ENCODE measurements at places on chromosomes 4 and X.

DNA sequence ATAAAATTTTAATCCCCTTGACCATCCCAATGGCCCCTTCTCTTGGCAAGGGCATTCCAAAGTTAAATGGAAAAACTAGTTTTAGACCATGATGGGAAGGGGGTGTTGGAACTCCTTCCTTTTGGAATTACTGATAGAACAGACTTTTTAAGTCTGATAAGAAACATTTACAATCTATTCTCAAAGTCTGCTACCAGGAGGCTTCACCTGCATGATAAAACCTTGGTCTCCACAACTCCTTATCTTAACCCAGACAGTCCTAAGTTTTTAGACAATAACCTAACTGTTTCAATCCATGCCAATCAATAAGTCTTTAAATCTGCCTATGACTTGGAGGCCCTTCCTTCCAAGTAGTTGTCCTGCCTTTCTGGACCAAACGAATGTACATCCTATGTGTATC lies 63.9 kb upstream of the PGRMC2 start:
- DNase-seq: no peak

GRCh38 chr4:120056246-120056645 lies 10.4 kb downstream of the MAD2L1 start:
- DNase-seq: peak; percentile 54

DNA sequence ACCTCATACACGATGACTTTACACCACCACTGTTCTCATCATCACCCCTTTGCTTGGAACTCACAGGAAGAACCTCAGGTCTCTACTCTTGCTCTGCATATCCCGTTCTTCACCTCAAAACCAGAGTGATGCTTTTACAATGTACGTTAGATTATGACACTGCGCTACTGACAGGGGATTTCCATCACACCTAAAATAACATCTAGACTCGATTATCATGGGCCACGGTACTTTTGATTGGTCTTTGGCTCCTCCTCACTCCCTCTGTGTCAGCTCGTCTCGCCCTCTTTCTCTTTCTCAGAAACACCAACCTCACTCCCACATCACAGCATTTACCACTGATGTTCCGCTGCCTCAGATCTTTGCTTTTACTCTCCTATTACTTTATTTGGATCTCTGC lies 172.4 kb downstream of the TLL1 start:
- no peak for DNase-seq

- no peak for DNase-seq
Measured at GRCh38 chr4:52263607-52264006, 212.5 kb downstream of the SPATA18 start.

GRCh38 chrX:9312922-9313867 lies 151.7 kb upstream of the TBL1X start:
- peak; percentile 54 for DNase-seq

- peak; percentile 76 for DNase-seq
Measured at GRCh38 chr4:54315561-54316538, 86.8 kb downstream of the PDGFRA start.

- no peak for DNase-seq
Measured at GRCh38 chrX:133590703-133591505, 175.6 kb upstream of the GPC4 start.

DNA sequence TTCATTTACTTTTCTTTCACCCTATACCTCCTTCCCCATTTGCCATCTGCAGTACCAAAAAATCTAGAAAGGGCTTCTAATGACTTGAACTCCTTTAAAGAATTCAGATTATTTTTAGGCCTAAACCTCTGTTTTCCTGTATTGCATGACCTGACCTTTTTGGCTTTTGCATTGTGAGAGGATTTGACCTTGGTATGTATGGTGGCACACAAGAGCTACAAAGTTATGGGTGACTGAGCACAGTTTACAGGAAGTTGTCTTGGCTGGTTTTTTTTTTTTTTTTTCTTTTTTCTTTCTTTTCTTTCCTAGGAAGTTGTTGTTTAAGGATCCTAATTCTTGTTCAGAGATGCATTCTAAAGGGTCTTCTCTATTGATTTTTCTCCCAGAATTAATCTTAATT lies 32.0 kb upstream of the MTMR8 start:
- DNase-seq: no peak

- no peak for DNase-seq
Measured at GRCh38 chrX:94830717-94831116, 1156.7 kb downstream of the FAM133A start.

- DNase-seq: peak; percentile 38
Measured at GRCh38 chr4:184310171-184310567, 92.5 kb upstream of the ENPP6 start.

- DNase-seq: no peak
Measured at GRCh38 chrX:107773906-107774435, 1.6 kb downstream of the TSC22D3 start.

- DNase-seq: no peak
Measured at GRCh38 chr4:150801833-150802232, 213.3 kb downstream of the LRBA start.

DNA sequence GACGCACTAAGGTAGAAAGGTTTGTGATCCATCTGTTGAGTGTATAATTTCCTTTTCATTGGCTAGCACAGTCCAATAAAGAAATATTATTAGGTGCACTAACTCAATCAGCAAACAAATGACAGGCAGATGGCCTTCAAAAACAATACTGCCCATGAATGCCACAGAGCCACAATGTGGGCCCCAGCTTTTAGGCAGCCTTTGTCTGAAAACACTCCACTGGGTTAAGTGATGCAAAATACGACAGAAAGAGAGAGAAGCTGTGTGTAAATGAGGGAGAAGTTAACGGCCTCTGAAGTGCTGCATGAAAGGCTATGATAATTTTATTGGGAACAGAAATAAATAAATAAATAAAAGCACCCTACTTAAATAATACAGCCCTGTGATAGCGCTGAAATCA lies 274.6 kb downstream of the NKX6-1 start:
- no peak for DNase-seq

DNA sequence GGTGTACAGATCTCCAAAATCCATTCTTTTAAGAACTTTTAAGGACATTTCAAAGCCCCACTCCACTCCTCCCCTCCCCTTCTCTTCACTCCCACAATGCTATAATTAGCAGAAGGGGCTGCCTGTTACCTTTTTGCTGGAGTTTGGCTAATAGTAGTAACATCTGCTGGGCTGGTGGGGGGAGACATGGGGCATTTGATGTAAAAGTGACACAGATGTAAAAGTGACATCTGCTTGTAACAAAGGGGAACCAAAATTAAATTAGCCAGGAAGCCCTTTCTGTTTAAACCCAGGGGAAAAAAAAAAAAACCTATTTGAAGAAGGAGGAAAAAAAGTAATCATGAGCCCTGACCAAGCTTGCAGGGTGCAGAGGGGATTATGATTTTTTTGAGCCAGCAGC lies 5.4 kb upstream of the PHOX2B start:
- no peak for DNase-seq

- no peak for DNase-seq
Measured at GRCh38 chrX:30039768-30040167, 175.6 kb upstream of the MAGEB2 start.

DNA sequence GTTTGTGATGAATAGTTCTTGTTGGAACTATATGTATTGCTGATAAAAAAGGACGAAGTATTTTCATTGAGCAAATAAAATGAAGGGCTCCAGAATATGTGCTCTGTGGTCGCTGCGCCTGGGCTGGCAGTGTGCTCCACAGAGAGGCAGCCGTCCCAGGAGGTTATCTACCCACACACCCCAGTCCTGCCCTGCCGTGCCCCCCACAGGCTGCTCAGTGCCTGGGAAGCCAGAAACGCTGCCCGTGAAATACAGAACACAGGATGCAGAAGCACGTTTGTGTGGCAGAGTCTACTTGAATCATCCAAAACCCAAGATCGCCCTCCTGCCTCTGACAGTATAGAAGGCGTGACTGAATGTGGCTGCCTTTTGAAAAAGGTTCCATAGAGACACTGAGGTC lies 1.4 kb downstream of the CLDN22 start:
- no peak for DNase-seq

DNA sequence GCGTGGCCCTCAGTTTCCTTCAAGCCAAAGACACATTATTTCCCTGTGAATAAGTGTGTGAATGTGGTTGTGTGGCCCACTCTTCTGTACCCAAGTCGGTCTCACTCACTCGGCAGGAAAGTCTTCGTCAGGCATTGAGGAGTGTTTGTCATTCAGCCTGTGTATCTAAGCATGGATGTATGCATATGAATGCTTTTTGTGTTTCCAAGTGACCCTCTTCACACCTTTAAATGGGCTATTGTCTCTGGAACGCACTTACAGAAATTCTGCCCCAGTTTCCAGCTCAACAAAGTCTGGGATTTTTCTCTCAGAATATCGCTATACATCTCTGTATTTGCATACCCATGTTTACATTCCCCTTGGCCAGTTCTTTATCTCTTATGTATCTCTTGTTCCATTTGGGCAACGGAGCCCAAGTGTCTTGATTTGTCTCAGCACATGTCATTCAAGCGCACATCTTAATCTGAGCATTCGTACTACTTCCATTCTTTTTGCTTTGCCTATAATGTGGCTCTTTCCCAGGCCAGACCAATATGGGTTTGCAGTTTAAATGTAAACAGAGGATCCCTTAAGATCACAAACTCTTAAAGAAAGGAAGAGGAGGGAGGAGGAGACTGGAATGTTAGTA lies 4.8 kb downstream of the BCOR start:
- no peak for DNase-seq

DNA sequence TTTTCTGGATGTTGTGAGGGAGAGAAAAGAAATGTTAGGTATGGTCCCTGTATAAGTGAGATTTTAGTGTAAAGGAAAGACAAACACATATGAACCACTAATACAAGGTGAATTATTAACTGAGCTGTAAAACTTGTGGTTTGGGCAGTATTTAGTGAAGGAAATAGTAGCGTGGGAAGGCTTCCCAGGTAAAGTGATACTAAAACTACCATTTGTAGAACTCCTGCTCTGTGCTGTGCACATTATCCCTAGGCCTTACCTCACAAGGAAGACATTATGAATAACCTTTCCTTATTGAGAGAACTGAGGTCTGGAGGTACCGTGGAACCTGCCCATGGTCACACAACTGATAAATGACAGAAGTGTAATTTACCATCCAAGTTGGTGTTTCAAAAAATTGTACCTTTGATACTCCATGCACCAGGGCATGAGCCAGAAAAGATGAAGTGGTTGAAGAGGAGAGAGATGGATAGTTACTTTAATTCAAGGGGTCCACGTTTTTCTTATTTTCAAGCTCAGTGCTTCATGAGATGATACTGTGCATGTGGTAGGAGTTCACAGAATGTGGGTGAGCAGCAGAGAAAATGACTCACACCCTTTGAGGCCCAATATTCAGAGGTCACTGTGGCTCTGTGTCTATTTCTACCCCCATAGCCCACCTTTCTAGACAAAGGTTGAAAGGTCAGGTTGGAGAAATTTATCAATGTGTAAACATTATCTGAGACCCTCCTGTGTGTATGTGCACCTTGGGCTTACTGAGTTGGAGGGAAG lies 2.6 kb upstream of the VSIG4 start:
- DNase-seq: no peak

GRCh38 chr4:56505269-56506130 lies at the start of gene ARL9:
ARL9 (plus strand) TSS chr4:56505791; CDS start chr4:56505863, 72 bp downstream.
- DNase-seq: peak; percentile 68

- no peak for DNase-seq
Measured at GRCh38 chr4:110007217-110007616, 94.5 kb downstream of the EGF start.

- peak; percentile 51 for DNase-seq
Measured at GRCh38 chrX:46381630-46382029, 163.6 kb downstream of the ZNF674 start.

DNA sequence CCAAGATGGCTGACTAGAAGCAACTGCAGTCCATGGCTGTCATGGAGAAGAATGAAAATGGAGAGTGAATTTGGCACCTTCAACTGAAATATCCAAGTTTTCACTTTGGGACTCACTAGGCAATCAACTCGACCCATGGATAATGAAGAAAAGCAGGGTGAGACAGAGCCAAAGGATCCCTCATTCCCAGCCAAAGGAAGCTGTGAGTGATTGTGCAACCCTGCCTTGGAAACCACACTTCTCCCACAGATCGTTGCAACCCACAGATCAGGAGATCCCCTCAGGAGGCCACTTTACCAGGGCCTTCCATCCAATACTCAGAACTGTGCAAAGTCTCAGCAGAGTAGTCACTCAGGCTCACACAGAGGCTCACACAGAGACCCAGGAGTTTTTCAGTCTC lies 4.5 kb downstream of the CFAP299 start:
- peak; percentile 44 for DNase-seq

GRCh38 chr4:109026588-109026987 lies 263.7 kb upstream of the ETNPPL start:
- DNase-seq: no peak

DNA sequence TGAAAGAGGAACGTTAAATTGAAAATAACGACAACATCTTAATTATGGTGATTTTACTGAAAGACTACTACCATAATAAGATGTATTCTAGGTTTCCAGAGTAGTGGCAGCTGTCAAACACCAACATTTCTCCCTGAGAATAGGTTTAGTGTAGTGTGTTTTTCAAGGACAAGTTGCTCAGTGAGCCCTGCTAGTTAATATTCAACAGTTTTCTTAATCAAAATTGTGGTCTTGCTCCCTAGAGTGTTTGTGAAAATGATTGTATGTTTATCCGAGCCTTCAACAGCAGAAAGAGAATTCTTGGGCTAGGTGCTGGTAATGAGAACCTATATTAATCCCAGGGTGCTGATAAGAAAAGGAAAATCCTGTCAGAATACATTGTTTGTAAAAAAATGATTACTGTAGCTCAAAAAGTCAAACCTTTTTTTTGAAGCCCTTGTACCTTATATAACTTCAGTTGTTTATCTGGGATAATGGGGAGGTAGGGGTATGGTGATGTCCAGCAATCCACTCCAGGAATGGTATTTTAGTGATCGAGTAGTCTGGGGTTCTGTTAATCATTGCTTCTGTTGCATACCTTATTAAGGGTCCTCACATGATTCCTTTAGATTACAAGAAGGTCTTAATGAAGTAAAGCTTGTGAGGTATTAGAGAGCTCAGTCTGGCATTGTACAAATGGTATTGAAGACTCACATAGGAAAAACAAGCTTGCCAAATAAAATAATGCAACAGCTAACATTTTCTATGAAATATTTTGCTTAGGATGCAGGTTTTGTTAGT lies 110.7 kb downstream of the CCSER1 start:
- DNase-seq: no peak

DNA sequence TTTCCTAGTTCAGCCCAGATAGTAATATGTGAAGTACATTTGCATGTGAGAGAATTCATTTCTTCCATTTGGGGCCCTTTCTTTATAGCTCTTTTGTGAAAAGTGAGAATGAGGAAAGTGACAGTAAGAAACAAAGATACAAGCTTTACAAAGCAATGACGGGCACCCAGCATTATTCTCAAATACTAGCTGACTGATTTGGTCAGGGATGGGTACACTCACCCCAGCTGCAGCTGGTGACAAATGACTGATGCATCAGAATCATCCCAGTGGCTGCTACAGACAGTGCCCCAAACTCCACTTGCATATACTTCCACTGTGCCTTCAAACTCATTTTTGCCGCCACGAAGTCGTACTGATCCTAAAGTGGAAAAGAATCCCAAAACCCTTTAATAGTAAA lies 14.8 kb downstream of the PRSS12 start:
- no peak for DNase-seq
